Left ventricle myocardium inferior (tissue), 1 donor: ENCODE measurements at places on chromosomes 1 and 21.

DNA sequence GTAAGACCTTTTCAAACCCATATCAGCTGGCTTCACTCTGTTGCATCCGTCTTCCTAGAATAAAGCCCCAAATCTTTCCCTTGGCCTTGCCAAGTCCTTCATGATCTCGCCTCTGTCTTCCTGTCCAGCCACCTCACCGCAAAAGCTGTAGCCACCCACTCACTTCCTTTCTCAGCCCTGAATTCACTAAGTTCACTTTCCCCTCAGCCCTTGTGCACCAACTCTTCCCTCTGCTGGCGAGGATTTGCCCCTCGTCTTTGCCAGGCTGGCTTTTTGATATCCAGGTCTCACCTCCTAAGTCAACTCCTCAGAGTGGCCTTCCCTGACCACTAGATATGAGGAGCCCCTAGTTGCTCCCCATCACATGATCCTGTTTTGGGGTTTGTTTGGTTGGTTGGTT lies 3.9 kb upstream of the COL16A1 start:
- no peak for DNase-seq

- DNase-seq = no peak
Observed at GRCh38 chr1:63289135-63289534, 33.2 kb upstream of the FOXD3 start.

GRCh38 chr1:54800899-54801759 lies at the start of gene TTC22:
TTC22 (minus strand) TSS chr1:54801323; CDS start chr1:54801163, 160 bp downstream.
- no peak for DNase-seq

GRCh38 chr1:55695552-55695951 lies 480.4 kb upstream of the USP24 start:
- no peak for DNase-seq

DNA sequence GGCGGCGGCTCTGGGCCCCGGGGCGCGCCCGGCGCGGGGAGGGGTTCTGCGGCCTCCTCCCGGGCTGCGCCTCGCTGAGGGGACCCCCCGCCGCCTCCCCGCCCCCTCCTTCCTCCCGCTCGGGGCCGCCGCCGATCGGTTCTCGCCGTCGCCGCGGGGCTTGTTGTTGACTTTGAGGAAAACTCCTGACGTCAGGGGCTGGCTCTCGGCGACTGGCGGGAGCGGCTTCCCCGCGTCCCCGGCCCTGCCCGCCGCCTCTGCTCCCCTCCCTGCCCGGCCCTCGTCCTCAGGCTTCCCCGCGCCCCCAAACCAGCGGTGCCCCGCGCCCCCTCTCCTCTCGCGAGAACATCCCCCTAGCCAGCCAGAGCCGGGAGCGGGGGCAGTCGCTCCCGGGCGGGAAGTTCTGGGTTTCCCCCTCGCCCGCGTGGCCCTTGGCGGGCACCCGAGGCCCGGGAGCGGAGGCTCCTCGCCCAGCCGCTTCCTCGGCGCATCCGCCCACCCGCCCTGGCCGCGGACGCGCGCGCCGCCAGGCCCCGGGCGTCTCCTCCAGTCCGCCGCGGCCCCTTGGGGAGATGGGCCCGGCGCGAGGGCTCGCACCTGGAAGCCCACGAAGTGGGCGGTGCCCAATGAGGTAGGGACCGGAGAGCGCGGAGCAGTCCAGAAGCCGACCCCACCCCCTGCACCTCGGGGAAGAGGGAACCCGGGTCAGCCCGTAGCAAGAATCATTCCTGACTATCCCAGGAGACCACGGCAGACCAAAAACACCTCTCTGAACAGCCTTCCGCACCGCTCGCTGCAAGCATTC lies 611 bp upstream of the AKT3 start:
- DNase-seq = peak; percentile 77

- peak; percentile 95 for DNase-seq
Observed at GRCh38 chr1:40161125-40161887, at the start of gene RLF. RLF (plus strand) TSS chr1:40161387; CDS start chr1:40161400, 13 bp downstream.

DNA sequence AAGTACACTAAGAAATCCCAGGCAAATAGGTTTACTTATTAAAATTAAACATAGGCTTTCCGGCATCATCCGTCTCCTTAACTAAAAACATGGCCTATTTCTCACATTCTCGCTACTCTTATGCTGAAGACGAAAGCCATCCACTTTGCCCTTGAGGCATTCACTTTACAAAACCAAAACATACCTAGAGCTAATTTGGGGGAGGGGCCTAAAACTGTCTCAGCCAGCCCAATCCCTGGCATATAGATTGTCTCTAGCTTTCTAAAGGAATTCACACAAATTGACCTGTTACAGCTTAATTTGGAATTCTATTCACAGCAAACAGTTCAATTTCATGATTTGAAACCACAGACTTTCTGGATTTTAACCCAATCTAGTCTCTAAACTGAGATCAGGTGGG lies 34.8 kb downstream of the SLC35D1 start:
- DNase-seq = no peak

DNA sequence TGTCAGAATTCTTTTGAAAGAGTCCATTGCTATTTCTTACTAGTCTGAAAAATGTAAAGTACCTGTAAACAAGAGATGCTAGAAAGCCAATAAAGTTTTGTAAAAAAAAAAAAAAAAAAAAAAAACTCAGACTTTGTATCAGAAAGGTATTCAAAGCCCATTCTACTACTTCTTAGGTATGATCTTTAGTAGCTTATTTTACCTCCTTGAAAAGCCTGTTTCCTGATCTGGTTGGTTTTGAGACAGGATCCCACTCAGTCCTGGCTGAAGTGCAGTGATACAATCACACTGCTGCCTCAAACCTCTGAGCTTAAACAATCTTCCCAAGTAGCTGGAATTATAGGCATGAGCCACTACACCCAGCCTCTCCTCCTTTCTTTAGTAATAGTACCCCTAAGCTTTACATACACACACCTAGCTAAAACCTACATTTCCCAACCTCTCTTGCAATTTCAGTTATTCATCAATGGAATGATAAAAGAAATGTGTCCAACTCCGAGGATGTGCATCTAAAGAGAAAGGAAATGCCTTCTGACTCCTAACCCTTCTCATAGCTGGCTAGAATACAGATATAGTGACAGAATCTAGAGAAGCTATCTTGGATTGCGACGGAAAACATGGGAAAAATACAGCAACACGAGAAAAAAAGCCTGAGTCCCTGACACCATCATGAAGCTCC lies 30.6 kb downstream of the EPS15 start:
- no peak for DNase-seq
